Activated CD4-positive, CD25-positive, alpha-beta regulatory T cell (primary cell): ENCODE measurements at places on chromosomes 4 and X.
A peak's percentile ranks its signal among the peaks of the same experiment; 100 is the strongest.

GRCh38 chr4:180636696-180637404, 1606.4 kb upstream of the TENM3 start:
- DNase-seq = no peak

DNA sequence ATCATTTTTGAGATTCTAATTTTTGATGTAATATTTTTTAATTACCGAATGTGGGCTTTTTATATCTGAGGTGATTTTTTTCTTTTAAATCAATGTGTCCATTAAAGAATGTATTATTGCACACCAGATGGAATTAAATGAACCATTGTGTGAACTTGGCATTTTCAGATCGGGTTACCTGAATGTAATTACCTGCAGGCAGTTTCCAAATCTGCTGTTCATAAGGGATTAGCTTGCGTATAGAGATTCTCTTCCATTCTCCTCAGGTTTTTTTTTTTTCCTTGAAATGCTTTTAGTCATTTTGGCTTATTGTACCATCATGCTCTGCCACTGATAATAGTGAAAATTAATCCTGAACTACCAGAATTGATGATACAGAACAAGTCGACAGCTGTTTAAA, 511.5 kb upstream of the ATOH1 start:
- DNase-seq = no peak

GRCh38 chr4:78710536-78710935, 65.6 kb upstream of the BMP2K start:
- no peak for DNase-seq

GRCh38 chrX:9312922-9313867, 151.7 kb upstream of the TBL1X start:
- peak; percentile 39 for DNase-seq

- DNase-seq = no peak
These were observed 228.8 kb downstream of the SHROOM3 start for GRCh38 chr4:76663824-76664223.

DNA sequence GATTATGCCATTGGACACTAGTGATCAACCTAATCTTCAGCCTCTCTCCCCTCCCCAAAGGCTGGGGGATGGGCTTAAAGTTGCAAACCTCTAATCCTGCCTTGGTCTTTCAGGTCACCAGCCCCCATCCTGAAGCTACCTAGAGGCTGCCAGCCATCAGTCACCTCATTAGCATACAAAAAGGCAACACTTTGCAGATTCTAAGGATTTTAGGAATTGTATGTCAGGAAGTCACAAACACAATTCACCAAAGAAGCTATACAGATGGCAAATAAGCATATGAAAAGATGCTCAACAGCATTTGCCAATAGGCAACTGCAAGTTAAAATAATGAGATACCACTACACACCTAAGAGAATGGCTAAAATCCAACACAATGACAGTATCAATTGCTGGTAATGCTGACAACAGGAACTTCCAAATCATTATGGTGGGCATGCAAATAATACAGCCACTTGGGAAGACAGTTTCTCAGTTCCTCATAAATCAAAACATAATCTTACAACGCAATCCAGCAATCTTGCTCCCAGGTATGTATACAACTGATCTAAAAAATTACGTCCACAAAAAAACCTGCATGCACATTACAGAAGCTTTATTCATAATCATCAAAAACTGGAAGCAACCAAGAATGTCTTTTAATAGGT, 9.0 kb upstream of the PIM2 start:
- DNase-seq = no peak

DNA sequence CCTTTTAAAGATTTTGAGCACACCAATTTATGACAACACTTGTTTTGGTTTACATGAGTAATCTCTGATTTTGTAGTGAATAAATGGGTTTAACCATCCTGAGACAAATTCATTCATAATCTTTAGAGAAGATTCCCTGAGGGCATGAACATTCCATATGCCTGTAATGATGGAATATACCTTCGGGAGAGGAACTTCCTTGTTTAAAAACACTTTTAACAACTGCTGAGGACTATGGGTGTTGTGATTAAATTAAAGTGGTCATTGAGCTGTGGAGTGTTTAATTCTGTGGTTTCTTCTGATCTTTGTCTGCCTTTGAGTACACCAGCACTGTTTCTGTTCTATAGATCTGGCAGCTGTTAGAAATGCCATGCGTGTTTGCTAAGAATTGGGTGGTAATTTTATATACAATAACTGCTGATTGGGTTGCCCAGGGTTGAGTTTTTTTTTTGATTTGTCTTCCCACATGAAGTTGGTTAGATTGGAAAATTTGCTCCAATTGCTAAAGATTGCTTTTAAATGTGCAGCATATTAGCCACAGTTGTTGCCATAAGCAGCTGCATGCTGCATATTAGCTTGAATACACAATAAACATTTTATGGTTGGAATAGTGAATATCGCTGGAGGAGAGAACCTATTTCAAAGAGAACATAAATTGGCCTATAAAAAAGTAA, 86.8 kb downstream of the DCLK2 start:
- no peak for DNase-seq

GRCh38 chr4:39312816-39313215, 53.3 kb downstream of the RFC1 start:
- no peak for DNase-seq

GRCh38 chr4:40934676-40935075, 184.9 kb downstream of the NSUN7 start:
- no peak for DNase-seq

GRCh38 chr4:10647846-10648245, 36.7 kb downstream of the CLNK start:
- no peak for DNase-seq

DNA sequence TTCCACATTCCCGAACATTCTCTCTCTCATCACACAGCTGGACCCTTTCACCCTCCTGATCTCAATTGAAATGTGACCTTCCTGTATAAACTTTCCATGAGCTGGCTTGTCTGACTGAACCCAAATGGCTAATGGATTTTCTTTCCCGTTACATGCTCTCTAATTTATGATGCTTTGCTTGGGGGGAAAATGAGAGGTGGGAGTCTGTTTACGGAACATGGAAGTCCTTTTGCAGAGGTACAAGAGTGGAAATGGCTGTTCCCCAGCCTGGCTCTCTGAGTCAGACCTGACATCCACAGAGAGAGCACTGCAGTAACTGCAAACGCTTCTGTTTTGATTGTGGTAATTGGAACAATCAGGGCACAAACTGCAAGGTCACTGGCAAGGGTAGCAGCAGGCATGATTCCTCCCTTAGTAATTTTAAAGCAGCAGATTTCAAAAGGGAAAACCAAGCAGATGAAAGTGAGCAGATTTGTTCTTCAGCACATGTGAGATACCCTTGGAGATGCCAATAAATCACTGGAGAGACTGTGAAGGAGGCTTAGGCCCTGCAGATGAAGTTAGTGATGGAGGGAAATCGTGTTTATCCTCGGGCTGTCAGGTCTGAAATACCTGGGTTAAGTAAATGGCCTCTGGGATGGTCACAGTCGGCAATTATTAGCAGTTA, 83.9 kb downstream of the SNCA start:
- no peak for DNase-seq

GRCh38 chr4:158201322-158201721, 9.0 kb upstream of the TMEM144 start:
- no peak for DNase-seq

DNA sequence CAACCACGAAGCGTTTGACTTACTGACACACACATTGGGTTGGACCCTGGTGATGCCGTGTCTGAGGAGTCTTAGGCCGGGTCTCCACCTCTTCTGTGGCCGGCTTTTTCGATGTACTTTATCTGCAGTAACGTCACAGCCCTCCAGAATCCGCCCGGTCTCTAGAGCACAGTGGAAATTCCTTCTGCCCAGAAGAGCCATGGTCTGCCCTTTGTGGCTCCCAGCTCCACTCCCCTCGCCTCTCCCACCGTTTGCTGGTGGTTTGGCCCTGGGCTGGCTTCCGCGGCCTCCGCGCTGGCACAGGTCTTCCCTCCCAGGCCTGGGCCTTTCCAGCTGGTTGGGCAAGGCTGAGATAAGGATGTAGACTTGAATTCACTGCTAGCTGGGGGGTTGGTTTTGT, 4.3 kb downstream of the MAEA start:
- DNase-seq = no peak

DNA sequence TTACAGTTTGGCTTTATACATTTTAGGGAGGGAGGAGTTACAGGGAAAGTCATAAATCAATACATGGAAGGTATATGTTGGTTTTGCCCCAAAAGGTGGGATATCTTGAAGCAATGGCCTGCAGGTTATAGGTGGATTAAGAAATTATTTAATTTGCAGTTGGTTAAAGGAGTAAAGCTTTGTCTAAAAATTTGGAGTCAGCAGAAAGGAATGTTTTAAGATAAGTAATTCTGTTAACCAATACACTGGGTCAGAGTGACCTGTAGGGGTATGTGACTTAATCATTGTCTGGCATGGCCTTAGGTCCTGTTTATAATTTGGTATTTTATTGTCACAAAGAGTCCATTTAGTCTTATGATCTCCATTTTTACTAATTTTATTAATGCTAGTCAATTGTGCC, 115.0 kb downstream of the AGTR2 start:
- no peak for DNase-seq

DNA sequence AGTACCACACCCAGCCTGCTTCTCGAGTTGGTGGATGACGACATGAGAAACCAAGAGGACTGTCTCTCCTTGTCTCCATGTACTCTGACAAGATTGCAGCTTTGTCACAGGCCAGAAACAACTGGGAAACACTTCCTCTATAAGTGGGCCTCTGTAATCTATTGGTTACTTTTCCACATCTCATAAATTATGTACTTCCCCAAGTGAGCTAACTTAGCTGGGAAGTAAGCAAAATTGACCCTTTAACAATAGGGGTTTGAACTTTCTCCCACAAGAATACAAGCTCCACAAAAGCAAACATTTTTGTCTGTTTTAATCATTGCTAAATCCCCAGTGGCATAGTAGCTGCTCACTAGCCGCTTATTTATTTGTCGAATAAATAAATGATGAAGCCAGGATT, 14.1 kb upstream of the USO1 start:
- no peak for DNase-seq

- no peak for DNase-seq
These were observed 209.4 kb downstream of the RAPGEF2 start for GRCh38 chr4:159312236-159312635.

DNA sequence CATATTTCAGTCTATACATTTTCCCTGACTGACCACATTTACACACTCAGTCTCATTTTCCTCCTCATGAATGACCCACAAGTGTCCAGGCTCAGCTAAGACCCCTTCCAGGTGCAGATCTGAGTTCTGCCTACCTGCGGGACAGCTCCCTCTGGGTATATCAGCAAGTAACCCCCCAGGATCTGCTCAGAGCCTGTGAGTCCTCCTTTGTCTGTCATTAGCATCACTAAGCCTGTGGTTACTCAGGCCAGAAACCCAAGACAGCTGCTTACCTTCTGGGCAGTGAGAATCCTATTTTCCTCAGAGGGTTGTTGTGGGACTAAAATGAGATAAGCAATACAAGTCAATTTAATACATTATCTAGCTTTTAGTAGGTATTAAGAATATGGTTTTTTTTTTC, 487.6 kb upstream of the BOD1L1 start:
- no peak for DNase-seq

DNA sequence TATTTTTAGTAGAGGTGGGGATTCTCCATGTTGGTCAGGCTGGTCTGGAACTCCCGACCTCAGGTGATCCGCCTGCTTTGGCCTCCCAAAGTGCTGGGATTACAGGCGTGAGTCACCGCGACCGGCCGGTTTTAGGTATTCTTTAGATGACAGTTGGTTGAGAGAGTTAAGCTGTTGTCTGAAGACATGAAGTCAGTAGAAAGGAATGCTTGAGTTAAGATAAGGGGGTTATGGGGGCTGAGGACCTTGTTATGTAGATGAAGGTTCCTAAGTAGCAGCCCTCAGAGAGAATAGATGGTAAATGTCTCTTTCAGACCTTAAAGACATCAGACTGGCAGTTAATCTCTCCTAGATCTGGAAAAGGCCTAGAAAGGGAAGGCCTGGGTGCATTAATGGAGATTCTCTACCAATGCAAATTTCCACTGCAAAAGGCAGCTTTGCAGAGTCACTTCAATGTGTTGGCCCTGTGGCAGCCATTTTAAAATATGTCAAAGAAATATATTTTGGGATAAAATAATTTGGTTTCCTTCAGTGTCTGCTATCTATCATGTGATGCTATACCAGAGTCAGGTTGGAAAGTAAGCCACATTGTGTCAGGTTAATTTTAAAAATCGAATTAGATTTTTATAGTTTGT, 6.4 kb upstream of the ZNF674 start:
- DNase-seq = no peak

DNA sequence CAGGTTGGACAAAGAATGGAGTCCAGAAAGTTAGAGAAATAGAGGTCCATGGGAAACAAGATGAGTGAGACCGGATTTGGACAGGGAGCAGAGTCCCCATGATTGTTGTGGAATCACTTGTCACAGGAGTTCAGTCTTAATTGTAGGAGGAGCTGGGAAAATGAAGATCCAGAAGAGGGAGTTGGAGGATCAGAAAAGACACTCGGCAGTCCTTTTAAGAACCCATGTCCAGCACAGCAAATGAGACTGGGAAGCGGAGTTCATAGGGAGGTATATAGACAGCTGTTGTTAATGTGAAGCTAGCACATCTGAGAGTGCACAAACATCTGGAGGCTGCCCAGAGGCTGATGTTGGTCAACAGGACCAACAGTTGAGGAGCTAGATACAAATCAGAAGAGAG, 111.4 kb upstream of the RXFP1 start:
- no peak for DNase-seq

DNA sequence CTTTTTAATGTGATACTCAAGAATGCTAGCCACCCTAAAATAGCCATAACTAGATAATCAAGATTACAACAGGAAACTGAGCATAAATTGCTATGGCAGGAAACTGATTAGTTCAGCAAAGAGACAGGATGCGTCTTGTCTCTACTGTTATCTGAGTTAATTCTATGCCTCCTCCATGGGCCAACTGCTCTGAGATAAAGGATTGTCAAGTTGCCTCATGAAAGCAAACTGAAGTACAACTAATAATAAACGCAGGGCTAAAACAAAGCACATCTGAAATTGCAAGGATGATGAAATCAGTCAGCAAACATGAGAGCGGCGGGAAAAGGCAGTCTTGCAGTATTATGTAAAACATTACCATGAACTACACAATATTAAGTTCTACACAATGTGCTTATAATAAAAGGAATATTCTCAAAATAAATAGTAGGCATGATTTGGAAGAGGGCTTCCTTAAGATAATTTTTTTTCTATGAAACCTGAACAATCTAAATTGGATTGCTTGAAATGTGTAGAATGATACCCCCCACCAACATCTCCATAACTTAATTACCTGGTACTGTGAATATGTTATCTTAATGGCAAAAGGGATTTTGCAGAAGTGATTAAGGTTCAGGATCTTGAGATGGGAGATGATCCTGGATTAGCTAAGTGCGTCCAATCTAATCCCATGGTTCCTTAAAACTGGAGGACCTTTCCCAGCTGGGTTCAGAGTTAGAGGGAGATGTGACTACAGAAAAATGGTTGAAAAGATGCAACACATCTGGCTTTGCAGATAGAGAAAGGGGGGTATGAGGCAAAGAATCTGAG, 65.9 kb downstream of the ANTXR2 start:
- DNase-seq = no peak
